ACHN (cell line): ENCODE measurements at places on chromosomes 5 and 9.

DNA sequence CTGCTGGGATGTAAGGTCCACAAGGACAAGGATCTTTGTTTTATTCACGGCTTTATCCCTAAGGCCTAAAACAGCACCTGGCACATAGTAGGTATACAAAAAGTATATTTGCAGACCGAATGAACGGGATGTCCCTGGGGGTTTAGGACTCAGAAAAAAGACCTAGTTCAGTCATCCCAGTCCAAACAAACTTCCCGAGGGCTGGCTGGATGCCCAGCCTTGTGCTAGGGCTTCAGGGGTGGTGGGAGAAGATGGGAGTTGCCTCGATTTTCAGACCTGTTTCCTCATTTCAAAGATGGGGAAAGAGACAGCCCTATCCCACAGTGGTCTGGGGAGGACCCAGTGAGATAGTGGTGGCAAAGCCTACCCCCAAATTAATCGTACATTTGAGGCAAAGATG lies 3.0 kb upstream of the PROB1 start:
- DNase-seq: no peak

DNA sequence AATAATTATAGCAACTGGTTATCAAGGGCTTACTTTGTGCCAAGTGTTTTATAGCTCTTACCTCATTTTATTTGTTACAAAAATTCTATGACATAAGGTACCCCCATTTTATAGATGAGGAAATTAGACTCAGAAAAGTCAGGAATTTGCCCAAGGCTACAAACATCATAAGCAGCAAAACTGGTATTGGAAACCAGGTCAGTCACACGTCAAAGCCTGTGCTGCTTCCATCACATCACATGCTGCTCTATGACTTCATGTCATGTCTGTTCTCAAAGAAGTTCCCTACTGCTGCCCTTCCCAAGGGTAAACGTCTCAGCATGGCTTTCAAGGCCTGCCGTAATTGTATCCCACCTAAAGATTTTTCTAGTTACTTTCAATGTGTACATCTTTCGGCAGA lies 6.9 kb upstream of the KIF2A start:
- DNase-seq: no peak

DNA sequence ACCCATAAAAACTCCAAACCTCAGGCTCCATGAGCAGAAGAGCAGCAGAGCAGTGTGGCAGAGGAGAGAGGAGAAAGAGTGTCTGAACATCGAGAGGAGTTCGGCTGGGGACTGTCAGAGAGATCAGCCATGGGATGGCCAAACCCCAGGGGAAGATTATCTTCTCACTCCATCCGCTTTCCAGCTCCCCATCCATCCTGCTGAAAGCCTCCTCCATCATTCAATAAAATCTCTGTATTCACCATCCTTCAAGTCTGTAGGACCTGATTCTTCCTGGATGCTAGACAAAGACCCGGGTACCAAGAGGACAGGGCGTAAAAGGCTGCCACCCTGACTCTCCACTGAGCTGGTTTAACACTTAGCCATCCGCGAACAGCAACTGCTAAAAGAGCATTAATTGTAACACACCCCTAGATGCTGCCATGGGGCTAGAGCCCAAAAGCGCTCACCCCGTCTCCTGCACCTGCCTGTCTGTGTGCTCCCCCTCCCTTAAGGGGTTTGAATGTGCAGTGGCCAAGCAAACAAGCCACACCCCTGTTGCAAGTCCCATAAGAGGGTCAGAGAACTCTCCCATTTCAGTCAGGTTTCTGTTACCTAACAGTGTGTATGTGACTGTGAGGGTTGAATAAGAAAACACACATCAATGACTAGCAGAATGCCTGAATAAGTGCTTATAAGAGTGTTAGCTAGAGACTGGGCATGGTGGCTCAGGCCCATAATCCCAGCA lies 13.9 kb upstream of the SELENOP start:
- DNase-seq: no peak

DNA sequence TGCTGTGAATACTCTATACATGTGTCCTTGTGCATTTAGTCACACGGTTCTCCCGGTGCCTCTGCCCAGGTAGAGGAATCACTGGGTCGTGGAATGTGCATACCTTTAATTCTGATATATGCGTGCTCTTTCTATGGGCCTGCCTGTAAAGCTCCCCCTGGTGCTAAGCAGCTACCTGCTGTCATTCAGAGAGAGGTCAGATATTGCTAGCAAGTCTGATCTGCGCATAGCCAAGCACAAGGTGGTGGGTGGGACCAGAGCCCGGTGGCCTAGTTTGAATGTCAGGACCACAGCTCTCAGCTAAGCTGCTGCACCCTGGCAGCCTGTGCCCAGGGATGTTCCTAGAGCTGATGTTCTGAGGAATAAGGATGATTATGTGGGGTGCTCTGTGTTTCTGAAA lies 33.4 kb downstream of the TJP2 start:
- DNase-seq: no peak

GRCh38 chr5:109281136-109281690 lies 128.6 kb downstream of the PJA2 start:
- DNase-seq: no peak

GRCh38 chr9:111904891-111905291 lies 8.3 kb downstream of the UGCG start:
- DNase-seq: no peak

DNA sequence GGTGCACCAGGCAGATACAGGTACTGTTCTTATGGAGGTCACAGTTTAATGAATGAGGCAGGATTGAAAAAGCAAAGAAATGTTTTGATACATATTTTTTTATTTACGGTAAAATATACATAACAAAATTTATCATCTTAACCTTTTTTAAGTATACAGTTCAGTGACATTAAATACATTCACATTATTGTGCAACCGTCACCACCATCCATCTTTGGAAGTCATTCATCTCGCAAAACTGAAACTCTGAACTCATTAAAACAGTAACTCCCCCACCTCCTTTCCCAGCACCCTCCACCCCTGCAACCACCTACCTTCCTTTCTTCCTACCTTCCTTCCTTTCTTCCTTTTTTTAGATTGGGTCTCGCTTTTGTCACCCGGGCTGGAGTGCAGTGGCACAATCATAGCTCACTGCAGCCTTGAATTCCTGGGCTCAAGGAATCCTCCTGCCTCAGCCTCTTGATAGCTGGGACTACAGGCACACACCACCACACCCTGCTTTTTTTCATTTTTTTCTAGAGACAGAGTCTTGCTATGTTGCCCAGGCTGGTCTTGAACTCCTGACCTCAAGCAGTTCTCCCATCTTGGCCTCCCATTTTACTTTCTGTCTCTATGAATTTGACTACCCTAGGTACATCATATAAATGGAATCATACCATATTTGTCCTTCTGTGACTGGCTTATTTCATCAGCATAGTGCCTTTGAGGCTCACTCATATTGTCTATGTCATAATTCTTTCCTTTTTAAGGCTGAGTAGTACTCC lies 22.5 kb upstream of the PSD2 start:
- no peak for DNase-seq

GRCh38 chr9:108671794-108672193 lies 184.0 kb downstream of the ACTL7B start:
- DNase-seq: no peak

DNA sequence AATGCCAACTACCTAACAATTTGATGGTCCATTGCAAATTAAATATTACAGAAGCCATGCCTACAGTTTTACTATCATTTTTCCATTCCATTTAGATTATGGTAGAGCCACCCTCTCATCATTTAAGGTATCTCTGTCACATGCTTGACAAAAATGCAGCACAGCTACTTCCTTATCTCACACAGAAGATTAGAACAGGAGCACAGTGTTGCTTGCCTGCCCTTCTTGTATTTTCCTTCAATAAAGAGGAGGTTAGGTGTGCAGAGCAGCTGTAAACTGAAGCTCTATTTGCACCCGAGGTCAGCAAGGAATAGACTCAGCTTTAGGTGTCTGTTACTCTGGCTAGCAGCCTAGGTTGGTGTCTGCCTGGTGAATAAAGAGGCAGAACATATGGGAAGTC lies 51.5 kb upstream of the ATP10B start:
- no peak for DNase-seq

DNA sequence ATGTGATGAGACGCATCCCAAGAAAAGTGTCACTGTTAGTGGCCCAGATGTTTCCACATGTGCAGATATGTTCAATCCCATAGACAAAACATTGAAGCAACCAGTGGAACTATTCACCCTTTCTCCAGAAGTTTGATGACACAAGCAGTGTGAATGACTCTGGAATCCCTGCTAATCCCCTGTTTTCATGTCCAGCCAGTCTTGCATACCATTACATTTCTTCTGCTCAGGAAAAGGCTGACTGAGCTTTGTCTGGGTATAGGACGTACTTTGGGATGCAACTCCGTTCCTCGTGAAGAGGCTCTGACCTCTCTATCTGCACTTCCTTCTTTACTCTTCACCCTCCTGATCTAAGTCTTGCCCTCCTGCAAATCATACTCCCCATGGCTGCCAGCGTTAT lies 172.4 kb downstream of the NTRK2 start:
- no peak for DNase-seq

DNA sequence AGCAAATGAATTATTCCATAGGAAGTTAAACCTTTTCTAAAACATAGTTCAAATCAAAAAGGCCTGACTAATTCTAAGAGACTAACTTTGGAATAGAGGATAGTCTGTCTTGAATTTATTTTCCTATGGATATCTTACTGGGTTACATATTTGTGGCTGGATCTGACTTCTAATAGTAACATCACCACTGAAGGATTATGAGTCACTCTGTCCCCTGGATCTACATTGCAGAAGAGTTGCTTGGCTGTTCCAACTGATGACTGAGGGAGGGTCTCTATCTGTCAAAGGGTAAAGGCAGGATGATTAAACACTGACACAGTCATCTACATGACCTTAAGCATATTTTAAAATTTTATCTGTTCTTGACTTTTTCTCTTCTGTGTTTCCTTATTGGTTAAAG lies 119.6 kb upstream of the FST start:
- peak; percentile 15 for DNase-seq

- DNase-seq: no peak
These were observed 44.5 kb downstream of the ERCC6L2 start for GRCh38 chr9:95920017-95920416.

GRCh38 chr5:29949301-29949872 lies 1244.1 kb upstream of the CDH6 start:
- no peak for DNase-seq

DNA sequence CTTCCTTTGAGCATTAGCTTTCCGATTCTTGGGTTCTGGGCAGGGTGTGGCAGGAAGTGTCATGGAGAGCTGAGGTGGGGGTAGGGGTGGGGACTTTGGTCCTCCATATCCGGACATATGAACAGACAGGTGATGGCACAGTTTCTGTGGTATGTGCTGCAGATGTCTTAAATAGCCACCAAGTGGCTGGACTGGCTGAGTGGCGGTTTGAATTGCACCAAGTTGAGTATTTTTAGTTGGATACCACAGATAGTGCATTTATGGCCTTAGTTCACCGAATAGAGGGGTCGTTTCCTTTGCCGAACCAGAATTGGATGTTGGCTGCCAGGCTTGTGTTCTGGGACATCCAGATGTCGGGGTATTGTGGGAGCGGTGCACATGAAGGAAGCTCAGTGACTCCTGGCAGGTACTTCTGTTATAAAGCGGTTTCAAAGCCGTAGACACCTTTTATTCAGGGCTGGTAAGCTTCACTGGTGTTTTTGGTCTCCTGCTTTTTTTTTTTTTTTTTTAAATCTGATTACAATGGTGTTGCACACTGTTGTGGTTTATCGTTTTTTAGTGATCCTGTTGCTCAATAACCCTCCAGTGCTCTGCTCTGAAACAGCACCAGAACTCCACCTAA lies 15.1 kb upstream of the TNFAIP8 start:
- no peak for DNase-seq

GRCh38 chr9:128823903-128824406 lies 5.6 kb downstream of the SPOUT1 start:
- DNase-seq: no peak

- peak; percentile 41 for DNase-seq
These were observed 306.6 kb upstream of the DMRT1 start for GRCh38 chr9:534886-535285.

GRCh38 chr9:107739601-107740082 lies 250.1 kb upstream of the KLF4 start:
- DNase-seq: no peak

DNA sequence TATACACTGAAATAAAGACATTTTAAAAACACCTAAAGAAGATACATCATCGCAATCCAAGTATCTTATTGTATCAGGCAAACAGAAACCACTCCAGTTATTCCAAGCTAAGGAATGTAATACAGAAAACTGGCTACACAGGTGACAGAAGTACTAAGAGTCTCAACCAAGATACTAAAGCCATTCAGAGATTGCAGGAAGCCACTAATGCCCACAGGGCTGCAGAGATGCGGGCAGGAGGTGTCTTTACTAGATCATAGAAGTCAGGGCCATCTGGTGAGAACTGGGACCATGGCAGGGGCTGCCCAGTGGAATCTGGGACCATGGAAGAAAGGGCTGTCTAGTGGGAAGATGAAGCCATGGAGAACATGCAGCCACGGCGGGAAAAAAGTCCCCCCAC lies 365.6 kb downstream of the NDUFS4 start:
- DNase-seq: no peak

GRCh38 chr5:87752362-87752761 lies 339.6 kb upstream of the CCNH start:
- DNase-seq: no peak

DNA sequence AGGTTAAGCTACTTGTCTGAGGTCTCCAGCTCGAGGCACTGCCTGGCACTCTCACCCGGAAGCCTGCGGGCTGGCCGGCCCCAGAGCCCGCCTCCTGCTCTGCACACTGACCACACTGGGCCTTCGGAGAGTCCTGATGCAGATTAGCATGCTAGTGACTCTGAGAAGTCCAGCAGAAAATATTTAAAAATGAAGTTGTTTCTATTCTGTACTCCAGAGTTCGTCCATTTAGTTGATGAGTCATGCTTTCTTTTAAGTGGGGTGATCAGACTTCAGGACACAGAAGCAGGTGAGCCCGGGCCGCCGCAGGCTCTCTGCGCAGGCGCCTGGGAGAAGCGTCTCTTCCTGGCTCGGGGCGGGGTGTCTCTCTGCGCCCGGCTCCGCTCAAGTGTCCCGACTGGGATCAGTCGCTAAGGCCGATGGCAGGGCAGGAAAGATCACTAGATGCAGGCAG lies 32.5 kb downstream of the FAM240B start:
- DNase-seq: no peak

GRCh38 chr5:28703651-28704260 lies 1665.4 kb upstream of the CDH9 start:
- no peak for DNase-seq

DNA sequence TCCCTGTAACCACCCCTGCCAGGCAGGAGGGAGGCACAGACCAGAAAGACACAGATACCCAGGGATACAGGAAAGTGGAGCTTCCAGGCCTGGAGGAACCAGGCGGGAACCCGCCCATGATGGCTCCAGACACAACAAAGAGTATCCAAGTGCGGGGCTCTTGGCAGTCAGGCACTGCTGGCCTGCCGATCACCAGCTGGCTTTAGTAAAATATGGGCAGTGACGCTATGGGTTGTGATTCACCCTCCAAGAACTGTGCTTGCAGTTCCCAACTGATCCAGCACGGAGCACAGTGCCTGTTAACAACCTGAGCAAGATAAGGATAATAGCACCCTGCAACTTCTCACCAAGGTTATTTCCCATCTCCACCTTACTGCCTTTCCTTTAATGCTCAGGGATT lies 463.3 kb downstream of the IRX1 start:
- DNase-seq: no peak

- no peak for DNase-seq
These were observed 42.4 kb downstream of the NKX2-5 start for GRCh38 chr5:173192561-173192960.

- DNase-seq: no peak
These were observed 3.6 kb downstream of the SPAAR start for GRCh38 chr9:35912791-35913400.
